ENCODE measurements at places on chromosomes 16 and 17. TPM values are rescaled to one million over a fixed set of nuclear protein-coding genes. Genes with fewer than 3 reads are reported as not detected.

DNA sequence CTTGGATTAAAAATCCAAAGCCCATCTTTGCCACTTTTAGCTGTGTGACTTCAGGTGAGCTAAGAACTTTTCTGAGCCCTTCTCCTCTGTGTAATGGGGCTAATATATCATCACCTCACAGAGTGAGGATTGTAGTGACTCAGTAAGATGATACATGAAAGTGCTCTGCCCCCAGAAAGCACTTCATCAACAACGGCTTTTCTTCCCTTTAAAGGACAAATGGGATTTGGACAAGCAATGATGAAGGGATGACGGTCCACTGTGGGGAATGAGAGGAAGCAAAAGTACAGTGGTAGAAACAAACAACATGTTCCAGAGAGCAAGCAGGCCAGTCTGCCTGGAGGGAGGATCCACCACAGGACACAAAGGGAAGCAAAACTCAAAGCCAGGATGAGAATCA, 14.3 kb upstream of the TMED6 start:
- H3K36me3 ChIP-seq: peaks cover 70% of the 10 kb centered on the region
- H3K27ac ChIP-seq: no peak overlapping the region
- H3K4me1 ChIP-seq: no peaks in the 10 kb centered on the region
- H3K27me3 ChIP-seq: no peaks in the 10 kb centered on the region
- H3K4me3 ChIP-seq: no peak overlapping the region

GRCh38 chr17:37109731-37110710, 161.3 kb downstream of the AATF start:
- no peaks in the 10 kb centered on the region for H3K27me3 ChIP-seq
- peaks cover 23% of the 10 kb centered on the region for H3K36me3 ChIP-seq
- no peak overlapping the region for H3K4me3 ChIP-seq
- no peaks in the 10 kb centered on the region for H3K4me1 ChIP-seq

DNA sequence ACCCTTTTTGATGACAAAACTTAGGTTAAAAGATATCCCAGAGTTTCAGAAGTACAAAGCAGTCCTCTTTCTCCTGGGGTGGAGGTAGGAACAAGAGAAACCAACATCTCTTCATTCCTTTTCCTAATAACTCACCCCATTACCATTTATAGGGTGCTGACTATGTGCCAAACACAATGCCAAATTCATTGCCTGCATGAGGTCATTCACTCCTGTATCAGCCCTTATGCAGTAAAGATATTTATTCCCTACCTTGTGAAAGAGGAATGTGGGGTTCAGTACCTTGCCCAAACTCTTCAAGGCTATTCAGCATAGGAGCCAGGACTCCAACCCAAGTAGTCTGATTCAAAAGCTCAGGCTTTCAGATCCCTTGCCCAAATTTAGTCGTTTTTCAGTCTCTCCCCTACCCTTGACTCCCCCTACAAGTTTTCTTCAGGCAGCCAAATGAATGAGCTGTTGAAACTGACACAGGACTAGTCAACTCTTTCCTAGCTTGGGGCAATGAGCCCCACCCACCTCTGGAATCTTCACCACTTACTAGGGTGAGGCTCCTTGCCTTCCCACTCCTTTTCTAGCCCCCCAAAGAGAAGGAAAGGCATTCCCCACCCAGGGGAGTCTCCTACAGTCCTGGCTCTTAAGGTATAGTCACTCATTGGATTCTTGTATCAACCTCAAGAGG, 5.9 kb downstream of the KRT14 start:
- H3K27ac ChIP-seq: no peak overlapping the region
- H3K27me3 ChIP-seq: peaks cover 2% of the 10 kb centered on the region
- H3K4me1 ChIP-seq: no peaks in the 10 kb centered on the region
- no peak overlapping the region for H3K4me3 ChIP-seq

GRCh38 chr17:4934173-4934979, 2.3 kb downstream of the GP1BA start:
- no peak overlapping the region for H3K4me3 ChIP-seq
- H3K36me3 ChIP-seq: peaks cover 50% of the 10 kb centered on the region
- no peak overlapping the region for H3K27ac ChIP-seq
- H3K4me1 ChIP-seq: peaks cover 3% of the 10 kb centered on the region

The MARCHF10 gene
- 0.10 TPM for polyA plus RNA-seq

DNA sequence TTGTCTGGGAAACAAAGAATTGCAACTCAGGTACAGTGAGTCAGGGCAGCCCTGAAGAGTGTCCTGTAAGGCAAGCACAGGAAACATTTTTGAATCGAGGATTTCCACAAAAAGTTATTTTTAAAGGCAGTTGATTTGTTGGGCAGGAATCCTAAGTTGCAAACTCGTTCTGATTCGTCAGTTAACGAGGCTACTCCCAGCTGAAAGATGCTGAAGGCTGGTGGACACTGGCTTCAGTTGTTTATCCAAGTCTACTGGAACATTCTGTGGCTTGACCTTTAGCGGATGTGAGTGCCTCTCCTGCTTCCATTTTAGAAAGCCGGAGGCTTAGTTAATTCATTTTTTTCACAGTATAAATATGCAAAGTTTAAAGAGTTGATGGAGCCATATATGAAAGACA, 84.2 kb downstream of the KCNJ12 start:
- no peak for DNase-seq
- peaks cover 20% of the 10 kb centered on the region for H3K27me3 ChIP-seq
- no peaks in the 10 kb centered on the region for H3K36me3 ChIP-seq
- H3K4me1 ChIP-seq: no peaks in the 10 kb centered on the region
- H3K4me3 ChIP-seq: no peak overlapping the region
- H3K27ac ChIP-seq: no peak overlapping the region

DNA sequence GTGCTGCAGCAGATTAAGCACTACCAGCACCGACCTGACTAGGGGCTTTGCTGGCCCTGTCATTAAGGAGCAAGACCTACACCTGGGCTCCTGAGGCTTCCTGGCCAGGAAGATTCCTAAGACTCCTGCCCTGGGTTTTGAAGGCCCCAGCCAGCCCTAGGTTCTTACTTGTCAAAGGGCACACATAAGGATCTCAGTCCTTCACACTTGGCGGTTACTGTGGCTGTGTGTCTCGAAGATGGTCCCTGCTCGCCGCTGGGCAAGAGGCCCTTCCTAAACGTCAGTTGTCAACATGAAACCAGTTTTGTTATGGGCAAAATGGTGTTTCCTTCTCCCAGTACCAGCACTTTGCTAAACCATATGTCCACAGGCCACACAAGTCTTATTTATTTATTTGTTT, 470.6 kb downstream of the TOX3 start:
- H3K27ac ChIP-seq: no peak overlapping the region
- H3K36me3 ChIP-seq: no peaks in the 10 kb centered on the region

The SBK1 gene
- 1.8 TPM for polyA plus RNA-seq

The STXBP4 gene
- 4.5 TPM for polyA plus RNA-seq

The CCL3 gene
- polyA plus RNA-seq: 4.9 TPM

The CHMP1A gene
- polyA plus RNA-seq: 181 TPM

DNA sequence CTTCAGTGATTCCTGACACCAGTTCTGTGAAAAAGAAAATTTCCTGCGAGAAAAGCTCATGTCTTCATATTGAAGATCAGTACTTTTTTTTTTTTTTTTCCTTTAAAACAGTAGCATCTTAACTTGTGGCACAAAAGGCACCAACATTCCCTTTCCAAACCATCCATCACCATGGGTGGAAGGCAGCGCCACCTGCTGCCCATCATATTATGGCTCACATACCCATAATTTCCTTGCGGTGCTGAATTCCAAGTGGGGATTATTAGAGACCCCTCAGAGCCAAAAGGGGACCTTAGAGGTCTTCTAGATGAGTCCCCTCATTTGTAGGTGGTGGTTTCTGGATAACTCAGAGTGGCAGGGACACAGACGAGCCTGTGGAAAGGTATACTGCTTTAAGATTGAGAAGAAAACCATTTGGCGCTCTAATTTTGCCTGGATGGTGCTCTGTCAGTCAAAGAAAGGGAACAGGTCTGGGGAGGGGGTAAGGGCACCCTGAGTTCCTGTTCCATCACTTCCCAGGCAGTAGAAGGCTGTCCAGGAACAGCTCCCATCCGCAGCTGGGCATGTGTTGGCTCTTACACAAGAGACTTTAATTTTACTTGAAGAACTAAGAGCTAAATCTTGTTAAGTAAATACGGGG, 7.9 kb upstream of the SOST start:
- H3K27me3 ChIP-seq: no peaks in the 10 kb centered on the region
- H3K36me3 ChIP-seq: peaks cover 6% of the 10 kb centered on the region
- H3K4me1 ChIP-seq: no peaks in the 10 kb centered on the region
- H3K4me3 ChIP-seq: no peak overlapping the region
- peak; percentile 65 for DNase-seq

DNA sequence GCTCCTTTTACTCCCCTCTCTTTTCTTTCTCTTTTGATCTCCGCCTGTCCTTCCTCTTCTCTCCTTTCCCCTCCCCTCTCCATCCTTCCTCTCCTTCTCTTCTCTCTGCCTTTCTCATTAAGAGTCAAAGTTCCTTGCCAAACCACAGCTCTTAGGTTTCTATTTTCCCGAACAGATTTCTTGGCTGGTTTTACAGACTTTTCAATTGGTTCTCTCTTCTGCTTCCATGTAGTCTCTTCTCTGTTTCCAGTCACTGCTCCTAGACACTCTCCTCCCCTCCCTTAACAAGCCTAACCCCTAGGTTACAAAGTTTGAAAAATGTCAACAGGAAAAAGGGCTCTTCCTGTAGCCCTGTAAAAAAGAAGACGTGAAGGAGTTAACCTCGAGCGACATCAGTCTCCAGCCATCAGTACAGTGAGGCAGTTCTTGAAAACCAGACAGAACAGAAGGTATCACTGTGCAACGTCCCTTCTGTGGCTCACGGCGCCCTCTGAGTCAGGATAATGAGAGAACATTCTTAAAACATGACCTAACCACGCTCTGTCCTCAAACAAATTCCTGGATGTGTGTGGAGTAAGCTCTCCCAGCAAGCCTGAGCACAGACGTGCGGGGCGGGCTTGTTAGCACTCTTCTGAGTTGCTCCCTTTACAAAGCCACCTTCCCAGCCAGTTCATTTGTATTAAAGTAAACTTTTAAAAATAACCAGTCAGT, 11.6 kb upstream of the MARCHF10 start:
- H3K4me1 ChIP-seq: no peaks in the 10 kb centered on the region
- no peak overlapping the region for H3K27ac ChIP-seq
- no peaks in the 10 kb centered on the region for H3K27me3 ChIP-seq
- DNase-seq: no peak
- no peaks in the 10 kb centered on the region for H3K36me3 ChIP-seq
- H3K4me3 ChIP-seq: no peak overlapping the region

- no peaks in the 10 kb centered on the region for H3K36me3 ChIP-seq
- peak; percentile 23 for DNase-seq
- H3K27ac ChIP-seq: no peak overlapping the region
- no peak overlapping the region for H3K4me3 ChIP-seq
- H3K27me3 ChIP-seq: no peaks in the 10 kb centered on the region
- H3K4me1 ChIP-seq: no peaks in the 10 kb centered on the region
Measured at GRCh38 chr17:48903401-48903800, 4.8 kb upstream of the UBE2Z start.

DNA sequence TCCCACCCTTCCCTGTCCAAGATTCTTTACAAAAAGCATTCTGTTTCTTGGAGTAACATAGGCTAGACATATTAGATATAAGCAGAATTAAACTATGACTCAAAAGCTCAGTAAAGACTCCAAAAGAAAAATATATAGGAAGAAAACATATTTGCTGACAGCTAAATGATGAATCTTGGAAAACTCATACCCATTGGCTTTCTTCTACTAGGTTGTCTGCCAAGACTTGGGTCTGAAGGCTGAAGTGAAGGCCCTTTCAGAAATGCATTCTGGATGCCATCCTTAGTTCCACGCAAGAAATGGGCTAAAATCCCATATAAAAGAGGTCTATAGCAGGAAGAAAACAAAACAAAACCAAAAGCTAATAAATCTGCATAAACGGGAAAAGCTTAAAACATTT, 15.1 kb downstream of the CEP20 start:
- no peak for DNase-seq
- H3K27me3 ChIP-seq: no peaks in the 10 kb centered on the region
- H3K27ac ChIP-seq: no peak overlapping the region
- no peaks in the 10 kb centered on the region for H3K4me1 ChIP-seq
- peaks cover 11% of the 10 kb centered on the region for H3K36me3 ChIP-seq

- H3K4me3 ChIP-seq: peak within 1 kb of the TSS; percentile 62
- H3K27ac ChIP-seq: no peak within 1 kb of the TSS
- H3K4me1 ChIP-seq: peaks cover 12% of the 10 kb centered on the region
- H3K36me3 ChIP-seq: no peaks in the 10 kb centered on the region
- H3K27me3 ChIP-seq: peaks cover 18% of the 10 kb centered on the region
Measured at GRCh38 chr17:63998050-63998720, at the start of gene PRR29. Gene PRR29 (plus strand): TSS chr17:63998351. CDS start chr17:63998365, 14 bp downstream.

GRCh38 chr17:18176176-18176575, 7.5 kb upstream of the ALKBH5 start:
- DNase-seq: no peak
- no peaks in the 10 kb centered on the region for H3K27me3 ChIP-seq
- H3K36me3 ChIP-seq: no peaks in the 10 kb centered on the region
- H3K4me1 ChIP-seq: no peaks in the 10 kb centered on the region
- no peak overlapping the region for H3K4me3 ChIP-seq
- H3K27ac ChIP-seq: no peak overlapping the region

The KIF2B gene
- not detected for polyA plus RNA-seq
